ENCODE measurements at places on chromosomes 3 and 15.
A peak's percentile ranks its signal among the peaks of the same experiment; 100 is the strongest.

DNA sequence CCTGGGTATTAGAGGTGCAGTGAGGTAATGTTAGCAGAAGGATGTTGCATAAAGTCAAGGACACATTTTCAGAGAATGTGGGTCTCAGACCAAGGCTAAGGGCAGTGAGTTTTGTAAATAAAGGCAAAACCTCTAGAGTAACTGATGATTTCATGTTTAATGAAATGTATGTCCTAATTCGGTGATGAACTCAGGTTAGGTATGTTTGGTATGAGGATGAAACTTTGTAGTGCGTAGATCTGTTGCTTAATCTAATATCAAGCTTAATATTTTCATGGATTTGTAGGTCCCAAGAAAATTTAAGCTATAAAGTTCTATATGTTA lies 3.6 kb downstream of the USP50 start:
- no peak for DNase-seq

GRCh38 chr3:52890735-52891134 lies 6.6 kb downstream of the STIMATE start:
- no peak for DNase-seq

DNA sequence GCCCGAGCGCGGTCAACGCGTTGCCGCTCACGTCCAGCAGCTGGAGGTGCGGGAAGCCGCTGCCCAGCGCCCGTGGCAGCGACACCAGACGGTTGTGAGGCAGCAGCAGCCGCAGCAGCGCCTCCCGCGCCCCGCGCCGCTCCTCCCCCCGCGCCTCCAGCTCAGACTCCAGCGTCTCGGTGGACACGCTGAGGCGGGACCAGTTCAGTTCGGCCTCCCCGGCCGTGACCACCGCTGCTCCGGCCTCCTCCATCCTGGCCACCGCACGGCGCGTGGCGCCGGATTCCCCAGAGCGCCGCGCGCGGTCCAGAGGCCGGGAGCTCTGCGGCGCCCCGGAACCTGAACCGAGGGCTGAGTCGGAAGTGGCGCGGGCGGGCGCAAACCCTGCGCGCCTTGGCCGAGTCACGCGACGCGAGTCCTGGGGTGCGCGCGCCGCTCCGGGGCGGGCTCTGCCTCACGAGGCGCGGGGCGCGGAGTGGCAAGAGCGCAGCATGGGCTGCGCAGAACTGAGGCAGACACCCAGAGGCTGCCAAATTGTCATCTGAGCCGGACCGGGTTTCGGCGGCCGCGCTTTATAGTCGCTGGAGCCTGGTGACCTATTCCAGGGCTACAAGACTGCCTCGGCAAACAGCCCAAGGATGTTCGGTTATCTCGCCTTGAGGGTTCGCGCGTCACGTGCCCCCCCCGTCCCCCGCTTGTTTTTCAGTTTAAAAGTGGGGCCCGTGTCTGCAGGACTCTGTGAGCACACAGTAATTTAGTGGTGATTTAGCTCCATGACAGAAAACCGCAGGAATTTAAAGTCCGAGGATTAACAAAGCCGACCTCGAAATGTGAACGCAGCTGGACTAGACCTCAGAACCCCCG lies at the start of gene LRRC58:
LRRC58 (minus strand) TSS at position 364 of the 864 bp plus-strand sequence; CDS start at position 253, 111 bp downstream.
- peak; percentile 91 for DNase-seq

- DNase-seq: no peak
These were observed 901 bp downstream of the ALS2CL start for GRCh38 chr3:46692566-46692990.

- DNase-seq: no peak
These were observed 152.9 kb upstream of the NDN start for GRCh38 chr15:23839893-23840474.

DNA sequence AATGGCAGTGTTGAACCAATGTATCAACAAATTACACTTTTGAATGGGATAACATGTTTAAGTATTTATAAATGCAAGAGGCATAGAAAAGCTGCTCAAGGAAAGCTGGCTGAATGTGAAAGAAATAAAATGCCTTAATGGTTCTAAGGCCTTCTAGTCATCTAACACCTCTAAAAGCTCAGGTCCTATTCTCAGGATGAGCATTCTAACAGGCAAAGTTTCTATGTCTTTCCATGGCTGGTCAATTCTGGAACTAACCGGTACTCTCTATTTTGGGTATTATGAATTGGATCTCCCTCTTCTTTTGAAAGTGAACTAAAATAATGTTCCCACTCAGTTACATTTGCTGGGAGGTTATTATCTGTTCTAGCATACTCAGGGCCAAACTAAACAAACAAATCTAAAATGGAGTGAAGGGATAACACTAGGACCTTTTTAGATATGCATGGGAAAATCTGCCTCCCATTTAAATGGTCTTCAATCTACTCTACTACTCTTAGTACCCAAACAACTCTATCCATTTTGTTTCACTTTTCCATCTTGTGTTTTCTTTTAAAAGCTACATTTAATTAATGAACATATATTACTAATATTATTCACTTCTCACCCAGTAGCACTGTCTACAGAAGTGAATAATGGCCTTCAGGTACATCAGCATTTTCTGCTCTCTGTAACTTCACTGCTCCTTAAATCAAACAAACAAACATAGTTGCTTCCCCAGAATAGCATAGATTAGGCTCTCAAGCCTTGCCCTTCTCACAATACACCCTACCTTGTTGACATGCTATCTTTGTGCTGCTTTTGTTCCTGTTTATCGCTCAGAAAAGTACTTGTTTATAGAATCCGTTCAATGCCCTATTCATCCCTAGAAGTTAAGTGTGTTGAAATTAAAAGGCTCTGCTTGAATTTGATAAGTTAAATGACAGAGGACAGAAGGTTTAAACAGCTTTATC lies 46.4 kb downstream of the CBLB start:
- DNase-seq: no peak

DNA sequence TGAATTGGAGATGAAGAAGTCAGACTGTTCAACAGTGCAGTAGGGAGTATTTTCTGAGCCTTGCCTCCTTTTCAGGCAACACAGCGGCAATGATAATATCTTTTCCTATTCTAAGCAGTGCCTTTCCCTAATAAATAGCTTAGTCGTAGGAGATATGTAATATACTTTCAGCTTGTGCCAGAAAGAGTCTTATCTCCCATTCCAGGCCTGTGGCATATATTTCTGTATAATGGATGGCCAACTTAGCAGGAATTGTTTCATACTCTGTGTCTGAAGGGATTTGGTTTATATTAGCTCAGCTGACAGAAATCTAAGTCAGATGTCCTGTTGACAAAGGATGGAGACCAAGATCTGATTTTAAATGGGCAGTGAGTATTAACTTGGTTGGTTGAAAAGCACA lies 397.1 kb downstream of the CACNA2D3 start:
- DNase-seq: no peak

- peak; percentile 34 for DNase-seq
These were observed 51.9 kb upstream of the ATP2B2 start for GRCh38 chr3:10557250-10557649.

DNA sequence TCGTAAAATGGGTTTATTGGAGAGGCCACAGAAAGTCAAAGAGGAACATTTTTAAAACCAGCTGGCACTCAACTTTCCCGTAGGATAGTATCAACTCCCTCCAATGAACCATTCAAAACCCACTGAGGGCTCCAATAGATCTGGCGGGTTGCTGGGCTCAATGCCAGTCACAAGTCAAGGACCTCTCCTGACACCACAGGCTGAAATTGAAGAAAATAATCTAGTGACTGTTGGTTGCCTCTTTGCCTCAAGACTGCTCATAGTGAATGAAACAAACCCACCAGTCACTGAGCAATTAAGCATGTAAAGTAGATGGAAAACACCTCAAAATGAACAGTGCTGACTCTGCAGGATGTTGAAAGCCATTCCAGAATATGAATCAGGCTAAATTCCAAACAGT lies 500.6 kb upstream of the AGTR1 start:
- DNase-seq: no peak

DNA sequence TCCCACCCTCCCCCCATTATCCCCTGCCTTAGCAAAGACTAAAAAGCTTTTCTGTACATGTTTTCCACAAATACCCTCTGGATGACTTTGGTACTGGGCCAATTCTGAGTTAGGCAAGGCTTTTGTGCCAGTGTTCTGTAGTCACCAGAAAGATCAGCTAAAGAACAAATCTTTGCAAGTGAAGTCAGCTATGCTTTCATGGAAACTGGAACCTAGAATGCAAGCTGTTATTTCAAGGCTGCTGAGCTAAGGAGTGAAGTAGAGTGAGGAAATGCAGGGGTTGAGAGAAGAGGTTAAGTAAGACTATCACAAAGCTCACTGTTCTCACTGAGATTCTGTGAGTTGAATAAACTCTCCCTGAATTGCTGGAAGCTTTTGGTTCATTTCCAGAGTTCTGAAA lies 107.8 kb upstream of the CNTN3 start:
- DNase-seq: no peak

Measured in activated naive CD4-positive, alpha-beta T cell treated with anti-CD3 and anti-CD28 coated beads, Interleukin-2, amount 50 U/mL, for 72 hours (primary cell).